ENCODE measurements at places on chromosomes 13 and 19. TPM values are rescaled to one million over a fixed set of nuclear protein-coding genes. Genes with fewer than 3 reads are reported as not detected.

The ZNF610 gene
- polyA plus RNA-seq = 1.6 TPM

The SHD gene
- polyA plus RNA-seq = not detected

The MCOLN1 gene
- polyA plus RNA-seq = 19.6 TPM

The SHANK1 gene
- polyA plus RNA-seq = 6.7 TPM

DNA sequence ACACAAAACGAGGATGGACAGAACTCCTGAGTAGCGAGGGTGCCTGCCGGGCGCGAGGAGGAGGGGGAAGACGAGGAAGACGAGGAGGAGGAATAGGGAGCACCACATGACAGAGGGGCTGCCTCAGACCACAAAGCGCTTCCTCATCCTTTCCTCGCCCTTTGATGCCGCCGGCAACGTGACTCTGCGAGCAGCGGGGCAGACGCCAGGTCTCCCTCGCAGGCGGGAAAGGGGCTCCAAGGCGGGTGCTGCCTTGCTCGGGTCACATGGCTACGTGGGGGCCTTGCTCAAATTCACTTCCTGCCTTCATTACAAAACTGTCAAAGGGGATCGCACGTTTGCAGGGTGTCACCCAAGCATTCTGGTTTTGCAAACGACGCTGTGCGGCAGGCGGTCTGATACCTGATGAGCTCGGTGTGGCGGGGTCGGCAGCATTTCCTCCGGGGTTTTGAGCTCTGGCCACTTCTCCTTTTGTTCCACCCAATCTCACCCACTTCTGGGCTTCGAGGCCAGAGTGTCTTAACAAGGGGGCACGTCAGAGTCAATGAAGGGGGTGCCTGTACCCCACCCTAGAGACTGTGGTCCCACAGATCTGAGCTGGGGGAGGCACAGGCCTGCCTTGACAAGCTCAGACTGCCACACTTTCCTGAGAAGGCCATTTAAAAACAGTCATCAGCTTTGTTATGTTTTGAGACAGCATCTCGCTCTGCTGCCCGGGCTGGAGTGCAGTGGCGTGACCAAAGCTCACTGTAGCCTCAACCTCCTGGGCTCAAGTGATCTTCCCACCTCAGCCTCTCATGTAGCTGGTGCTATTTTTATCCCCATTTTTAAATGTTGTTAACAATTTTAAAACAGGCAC lies 14.9 kb downstream of the MAP2K2 start:
- DNase-seq = no peak

All from IMR-90 (cell line).